Cardiac muscle cell (in vitro differentiated cells and primary cell): ENCODE measurements at places on chromosomes 13 and 19. TPM values are rescaled to one million over a fixed set of nuclear protein-coding genes. Genes with fewer than 3 reads are reported as not detected.

TRPC4 gene
- polyA plus RNA-seq = 0.28 TPM in 1 of 2 replicates, not detected in the other

NLRP5 gene
- polyA plus RNA-seq = not detected in 2 replicates

CEACAM1 gene
- polyA plus RNA-seq = not detected in 2 replicates

FFAR1 gene
- polyA plus RNA-seq = 0.11 TPM in 1 of 2 replicates, not detected in the other

ZNF526 gene
- polyA plus RNA-seq = 9.2 and 10.1 TPM in 2 replicates

PSG1 gene
- not detected in 2 replicates for polyA plus RNA-seq

ZNF730 gene
- 4.1 and 4.8 TPM in 2 replicates for polyA plus RNA-seq

CBLC gene
- 0.11 TPM in 1 of 2 replicates, not detected in the other for polyA plus RNA-seq

FLT3LG gene
- 0.86 and 2.6 TPM in 2 replicates for polyA plus RNA-seq

ZNF816 gene
- 7.0 and 8.6 TPM in 2 replicates for polyA plus RNA-seq

PPP2R1A gene
- polyA plus RNA-seq = 724 and 813 TPM in 2 replicates
